Stimulated activated CD4-positive, alpha-beta T cell treated with anti-CD3 and anti-CD28 coated beads, Interleukin-15, amount 100 ng/mL, for 1 hour (primary cell): ENCODE measurements at places on chromosomes 2 and 18.

GRCh38 chr2:24984912-24985311 is 13.2 kb upstream of the DNAJC27 start:
- no peak for DNase-seq

- DNase-seq, result no peak
Measured at GRCh38 chr2:160918906-160919503, 241.2 kb upstream of the TANK start.

DNA sequence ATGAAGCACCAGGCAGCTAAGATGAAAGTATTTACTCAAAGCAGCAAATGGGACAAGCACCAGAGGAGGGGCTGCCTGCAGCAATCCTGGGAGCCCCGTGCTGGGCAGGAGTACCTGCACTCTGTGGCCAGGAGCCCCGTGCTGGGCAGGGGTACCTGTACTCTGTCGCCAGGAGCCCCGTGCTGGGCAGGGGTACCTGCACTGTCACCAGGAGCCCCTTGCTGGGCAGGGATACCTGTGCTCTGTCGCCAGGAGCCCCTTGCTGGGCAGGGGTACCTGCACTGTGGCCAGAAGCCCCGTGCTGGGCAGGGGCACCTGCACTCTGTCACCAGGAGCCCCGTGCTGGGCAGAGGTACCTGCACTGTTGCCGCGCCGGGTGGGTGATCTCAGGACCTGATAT is 158.6 kb downstream of the MYT1L start:
- no peak for DNase-seq

DNA sequence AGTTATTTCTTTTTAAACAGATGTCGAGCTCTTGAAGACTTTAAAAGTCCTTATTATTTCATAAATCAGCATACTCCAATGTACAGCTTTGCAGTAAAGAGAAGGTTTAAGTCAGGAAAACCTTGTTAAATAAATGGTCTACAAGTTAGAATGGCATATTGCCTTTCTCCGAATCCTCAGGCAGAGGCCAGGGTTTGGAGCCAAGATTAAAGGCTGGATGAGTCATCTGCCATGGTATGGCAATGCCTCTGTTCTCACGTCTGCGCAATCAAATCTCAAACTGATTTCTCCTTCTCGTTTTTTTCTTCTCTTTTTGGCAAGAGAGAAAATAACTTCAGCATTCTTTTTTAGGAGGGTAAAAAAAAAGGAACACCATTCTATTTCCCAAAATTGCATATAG is 5.6 kb upstream of the KCNJ3 start:
- no peak for DNase-seq

- DNase-seq, result no peak
Measured at GRCh38 chr2:149849136-149849535, 261.6 kb upstream of the MMADHC start.

GRCh38 chr2:19425419-19425818 is 67.0 kb upstream of the OSR1 start:
- no peak for DNase-seq

DNA sequence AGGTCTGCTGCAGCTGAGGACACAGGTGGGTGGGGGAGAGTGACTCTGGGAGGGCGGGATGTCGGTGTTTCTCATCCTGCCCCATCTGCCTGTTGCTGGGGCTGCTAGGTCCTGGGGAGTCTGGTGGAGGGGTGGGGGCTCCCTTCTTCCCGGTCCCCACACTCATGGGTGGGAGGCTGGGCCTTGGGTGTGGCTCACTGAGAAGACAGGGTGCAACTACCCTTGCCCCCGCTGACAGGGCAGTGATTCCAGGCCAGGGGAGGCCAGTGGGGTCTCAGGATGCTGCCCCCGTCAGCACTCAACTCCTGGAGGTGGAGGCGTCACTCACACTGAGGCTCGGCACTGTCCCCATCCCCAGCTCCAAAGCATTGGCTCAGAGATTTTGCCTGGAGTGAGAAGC is 7.7 kb upstream of the NFATC1 start:
- DNase-seq, result no peak

DNA sequence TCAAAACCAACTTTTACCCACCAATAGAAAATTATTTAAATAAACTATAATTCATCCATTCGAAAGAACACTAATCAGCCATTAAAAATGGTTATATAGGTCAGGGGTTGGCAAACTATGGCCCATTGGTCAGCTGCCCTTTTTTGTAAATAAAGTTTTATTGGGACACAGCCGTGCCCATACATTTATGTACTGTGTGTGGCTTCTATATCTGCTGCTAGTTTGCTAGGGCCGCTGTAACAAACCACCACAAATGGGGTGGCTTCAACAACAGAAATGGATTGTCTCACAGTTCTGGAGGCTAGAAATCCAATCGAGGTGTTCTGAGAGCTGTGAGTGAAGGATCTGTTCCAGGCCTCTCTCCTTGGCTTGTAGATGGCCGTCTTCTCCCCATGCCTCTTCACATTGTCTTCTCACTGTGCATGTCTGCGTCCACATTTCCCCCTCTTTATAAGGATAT is 7.0 kb upstream of the TXNDC2 start:
- no peak for DNase-seq

DNA sequence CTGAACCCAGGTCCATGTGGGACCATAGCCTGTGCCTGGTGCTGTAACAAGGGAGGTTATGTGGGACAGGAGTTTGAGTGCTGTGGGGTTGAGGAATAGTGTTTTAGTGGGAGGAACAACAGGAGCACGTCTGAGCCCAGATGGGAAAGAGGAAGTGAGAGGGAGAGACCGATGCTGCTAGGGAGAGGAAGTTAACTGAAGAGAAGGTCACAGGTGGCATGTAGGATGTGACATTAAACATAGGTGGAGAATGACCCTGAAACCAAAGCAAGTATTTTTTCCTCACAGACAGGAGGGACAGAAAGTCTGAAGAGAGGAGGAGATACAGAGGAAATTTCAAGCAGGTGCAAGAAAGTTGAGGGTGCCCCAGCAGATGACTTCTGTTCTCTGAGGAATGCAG is 87.8 kb downstream of the ACOXL start:
- DNase-seq, result no peak
